ENCODE measurements at places on chromosomes 5 and 9.
A peak's percentile ranks its signal among the peaks of the same experiment; 100 is the strongest.

- no peak for DNase-seq
Observed at GRCh38 chr9:91359083-91359482, 2.6 kb downstream of the AUH start.

- DNase-seq: no peak
Observed at GRCh38 chr9:94935396-94935795, 208.9 kb downstream of the AOPEP start.

DNA sequence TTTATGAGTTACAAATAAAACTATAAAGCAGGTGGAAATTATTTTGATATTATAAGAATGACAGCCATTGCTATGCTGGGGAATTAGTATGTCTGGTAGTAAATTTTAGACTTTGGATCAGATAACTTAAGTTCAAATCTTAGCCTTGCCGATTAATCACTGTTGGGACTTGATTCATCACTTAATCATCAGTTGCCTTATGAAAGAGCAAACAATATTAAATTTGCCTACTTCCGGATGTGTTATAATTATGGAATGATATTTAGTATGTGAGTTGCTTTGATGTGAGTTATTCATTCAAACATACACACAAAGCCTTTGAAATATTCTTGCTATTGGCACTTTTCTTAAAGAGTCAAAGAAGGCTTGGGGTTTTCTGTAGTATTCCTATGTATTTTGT, 717.7 kb downstream of the BRINP1 start:
- DNase-seq: no peak

- DNase-seq: no peak
Observed at GRCh38 chr5:131672776-131673175, 37.7 kb upstream of the RAPGEF6 start.

DNA sequence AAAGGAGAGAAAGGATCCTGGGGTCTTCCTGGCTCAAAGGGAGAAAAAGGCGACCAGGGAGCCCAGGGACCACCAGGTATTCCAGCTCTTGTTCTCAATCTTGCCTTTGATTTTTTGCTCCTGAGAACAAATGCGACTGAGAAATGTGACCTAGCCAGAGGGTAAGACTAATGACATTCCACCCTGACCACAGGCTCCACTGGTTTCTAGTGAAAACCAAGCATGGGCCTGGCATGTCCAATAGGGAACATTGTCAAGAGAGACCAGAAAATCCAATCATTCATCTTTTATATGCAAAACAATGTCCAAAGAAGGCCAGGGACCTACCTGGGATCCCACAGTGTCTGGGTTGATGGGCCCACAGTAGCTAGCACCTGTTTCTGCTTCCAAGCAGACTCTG, 50.3 kb upstream of the TGFBR1 start:
- DNase-seq: peak; percentile 52

GRCh38 chr9:136225366-136225747, 20.3 kb downstream of the QSOX2 start:
- no peak for DNase-seq

DNA sequence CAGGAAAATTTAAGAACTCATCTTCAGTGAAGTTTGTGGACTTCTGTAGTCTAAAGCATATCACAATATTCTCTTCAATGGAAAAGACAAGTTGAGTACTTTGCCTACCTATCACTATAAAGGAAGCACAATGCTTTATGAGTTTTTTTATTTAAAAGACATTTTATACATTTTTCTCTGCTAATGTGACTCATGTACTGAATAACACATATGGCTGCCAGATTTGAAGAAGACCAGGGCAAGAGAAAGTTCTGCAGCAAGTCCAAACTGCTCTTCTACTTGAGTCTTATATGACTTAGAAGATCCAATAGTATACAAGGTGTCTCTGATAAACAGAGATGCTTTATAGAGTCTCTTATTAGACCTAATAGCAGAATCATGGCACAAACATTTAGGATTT, 978.4 kb downstream of the TLE4 start:
- no peak for DNase-seq

- no peak for DNase-seq
Observed at GRCh38 chr5:78500028-78500427, 139.6 kb downstream of the SCAMP1 start.

- no peak for DNase-seq
Observed at GRCh38 chr9:94906181-94906580, 179.7 kb downstream of the AOPEP start.

GRCh38 chr5:53167836-53168235, 58.3 kb upstream of the MOCS2 start:
- peak; percentile 9 for DNase-seq

GRCh38 chr5:148666353-148666752, 12.0 kb upstream of the HTR4 start:
- DNase-seq: peak; percentile 6

- no peak for DNase-seq
Observed at GRCh38 chr9:84827216-84827765, 157.8 kb downstream of the NTRK2 start.

DNA sequence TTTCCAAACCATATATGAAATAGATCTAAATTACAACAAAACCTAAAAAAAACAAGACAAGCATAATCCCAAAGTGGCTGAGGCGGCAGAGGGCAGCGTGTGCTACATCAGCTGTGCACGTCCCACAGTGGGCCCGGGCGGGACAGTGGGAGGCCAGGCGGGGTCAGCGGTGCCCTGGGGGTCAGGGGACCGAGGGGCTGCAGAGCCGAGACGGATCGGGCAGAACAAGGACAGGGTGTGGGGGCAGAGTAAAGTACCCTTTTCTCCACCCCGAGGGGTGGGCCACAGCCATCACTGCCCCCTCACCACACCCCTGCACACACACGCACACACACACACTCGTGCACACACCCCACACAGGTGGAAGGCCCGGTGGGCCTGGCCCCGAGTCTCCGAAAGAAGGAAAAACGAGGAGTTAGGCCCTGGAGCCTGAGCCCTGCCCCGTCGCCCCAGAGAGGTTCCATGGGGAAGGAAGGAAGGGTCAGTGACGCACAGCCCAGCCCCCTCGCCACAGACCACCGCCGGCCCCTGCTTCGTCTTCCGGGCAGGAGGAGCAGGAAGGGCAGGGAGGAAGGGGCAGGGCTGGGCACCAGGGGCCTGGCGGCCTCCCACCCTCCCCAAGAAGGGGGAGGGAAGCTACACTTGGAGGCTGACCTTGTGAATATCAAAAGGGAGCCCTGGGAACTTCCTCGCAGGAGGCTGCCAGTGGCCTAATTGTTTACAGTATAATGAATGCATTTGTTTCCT, 49.6 kb upstream of the UBAC1 start:
- no peak for DNase-seq

DNA sequence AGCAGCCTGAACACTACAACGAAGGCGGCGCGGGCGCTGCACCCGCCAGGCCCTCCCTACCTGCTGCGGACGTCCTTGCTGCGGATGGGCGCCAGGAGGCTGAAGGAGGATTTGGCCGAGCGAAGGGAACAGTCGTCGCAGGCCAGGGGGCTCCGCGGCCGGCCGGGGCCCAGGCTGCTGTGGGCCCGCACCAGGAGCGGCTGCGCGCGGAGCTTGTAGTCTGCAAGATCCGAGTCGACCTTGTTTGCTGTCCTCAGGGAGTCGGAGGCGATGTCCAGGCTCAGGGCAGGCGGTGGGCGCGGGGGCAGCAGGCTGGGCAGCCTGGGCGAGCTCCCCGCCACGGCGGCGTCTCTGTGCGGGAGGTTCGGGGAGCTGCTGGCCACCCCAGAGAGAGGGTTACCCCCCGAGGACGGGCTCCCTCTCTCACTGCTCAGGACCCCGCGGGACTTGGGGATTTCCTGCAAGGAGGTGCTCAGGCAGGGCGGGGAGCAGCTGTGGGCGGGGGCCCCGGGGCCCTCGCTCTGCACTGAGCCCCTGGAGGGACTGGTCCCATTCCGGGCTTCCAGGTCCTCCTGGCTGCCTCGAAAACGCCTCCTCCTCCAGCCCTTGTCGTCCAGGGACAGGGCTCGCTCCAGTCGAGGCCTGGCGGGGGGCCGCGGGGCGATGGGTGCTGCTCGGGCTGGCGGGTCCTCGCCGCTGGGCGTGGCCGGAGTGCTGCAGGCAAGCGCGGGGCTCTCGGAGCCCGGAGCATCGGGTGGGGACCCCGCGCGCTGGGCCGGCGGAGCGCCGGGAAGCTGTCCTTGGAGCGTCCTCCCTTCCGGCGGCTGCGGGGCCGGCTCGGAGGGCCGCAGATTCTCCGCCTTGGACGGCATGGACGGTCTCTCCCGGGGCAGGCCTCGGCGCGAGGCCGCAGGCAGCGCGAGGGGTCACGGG, 831 bp downstream of the INPP5E start:
- DNase-seq: peak; percentile 16

DNA sequence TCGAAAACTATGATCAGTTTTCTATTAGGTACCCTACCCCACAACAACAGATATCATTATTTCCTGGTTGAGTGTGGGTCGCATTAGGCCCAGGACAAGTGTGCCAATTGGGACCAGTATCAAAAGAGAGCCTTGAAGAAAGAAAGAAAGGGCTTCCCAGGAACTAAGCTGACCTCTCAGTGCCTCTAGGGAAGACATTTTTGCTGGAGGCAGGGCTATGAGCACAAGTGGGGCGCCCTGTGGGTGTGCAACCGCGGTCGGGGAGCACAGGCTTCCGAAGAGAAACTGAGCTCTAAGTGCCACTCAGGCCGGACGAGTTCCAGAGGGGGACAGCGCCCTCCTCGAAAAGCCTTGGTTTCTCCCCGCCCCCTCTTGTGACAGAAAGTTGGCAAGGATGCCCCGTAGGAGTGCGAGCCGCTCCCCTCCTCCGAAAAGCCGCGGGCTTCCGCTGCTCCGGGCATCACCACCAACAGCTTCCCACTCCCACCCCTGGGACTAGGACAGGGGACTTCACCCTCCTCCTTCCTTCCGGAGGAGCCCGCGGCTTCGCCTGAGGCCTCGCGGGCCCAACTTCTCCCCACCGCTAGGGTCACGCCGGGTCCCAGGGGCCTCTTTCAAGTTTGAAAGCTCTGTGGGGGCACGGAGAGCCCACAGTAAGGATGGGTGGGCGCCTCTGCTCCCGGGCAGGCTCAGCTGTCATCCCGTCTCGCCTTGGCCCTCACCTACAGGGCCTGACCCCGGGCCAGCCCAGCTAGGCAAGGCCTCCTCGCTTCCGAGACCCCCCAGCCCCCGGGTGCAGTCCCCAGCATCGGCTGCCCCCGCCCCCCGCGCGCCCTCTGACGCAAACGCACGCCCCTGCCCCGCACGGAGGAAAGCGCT, 2.0 kb downstream of the NR2F1-AS1 start:
- no peak for DNase-seq

- no peak for DNase-seq
Observed at GRCh38 chr5:9495121-9495520, 50.8 kb downstream of the SEMA5A start.

DNA sequence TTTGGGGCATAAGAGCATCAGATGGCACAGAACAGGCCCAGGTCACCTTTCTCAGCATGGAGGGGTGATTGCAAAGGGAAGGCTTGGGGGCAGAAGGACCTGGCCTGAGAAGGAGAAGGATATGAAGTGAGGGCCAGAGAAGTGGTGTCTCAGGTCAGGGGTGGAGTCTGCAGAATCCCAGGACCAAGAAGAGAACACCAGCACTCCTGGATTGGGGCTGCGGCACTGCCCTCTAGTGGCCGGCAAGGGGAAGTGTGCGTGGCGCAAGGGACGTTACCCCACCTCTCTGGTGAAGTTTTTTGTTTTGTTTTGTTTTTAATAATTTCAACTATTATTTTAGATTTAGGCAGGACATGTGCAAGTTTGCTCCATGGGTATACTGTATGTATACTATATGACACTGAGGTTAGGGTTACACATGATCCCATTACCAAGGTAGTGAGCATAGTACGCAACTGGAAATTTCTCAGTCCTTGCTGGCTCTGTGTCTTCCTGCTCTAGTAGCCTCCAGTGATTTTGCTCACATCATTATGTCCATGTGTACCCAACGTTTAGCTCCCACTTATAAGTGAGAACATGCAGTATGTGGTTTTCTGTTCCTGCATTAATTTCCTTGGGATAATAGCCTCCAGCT, 1548.6 kb downstream of the EFNA5 start:
- DNase-seq: peak; percentile 17

DNA sequence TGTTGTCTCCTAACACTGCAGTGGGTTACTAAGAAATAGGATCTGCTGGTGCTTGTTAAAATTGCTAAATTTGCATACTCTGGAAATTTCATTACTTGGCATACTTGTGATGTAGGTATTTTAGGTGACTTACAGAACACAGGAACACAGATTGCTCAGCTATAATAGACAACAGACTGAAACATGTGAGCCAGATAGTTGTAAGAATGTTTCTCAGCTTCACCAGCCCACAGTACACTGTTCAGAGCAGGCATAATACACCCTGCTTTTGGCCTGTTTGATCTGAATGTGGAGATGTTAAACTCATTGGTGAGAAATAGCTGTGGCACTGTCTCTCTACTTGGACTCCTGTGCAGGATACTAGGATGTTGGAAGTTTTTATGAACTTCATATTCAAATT, 275.7 kb downstream of the CSNK1G3 start:
- DNase-seq: no peak

DNA sequence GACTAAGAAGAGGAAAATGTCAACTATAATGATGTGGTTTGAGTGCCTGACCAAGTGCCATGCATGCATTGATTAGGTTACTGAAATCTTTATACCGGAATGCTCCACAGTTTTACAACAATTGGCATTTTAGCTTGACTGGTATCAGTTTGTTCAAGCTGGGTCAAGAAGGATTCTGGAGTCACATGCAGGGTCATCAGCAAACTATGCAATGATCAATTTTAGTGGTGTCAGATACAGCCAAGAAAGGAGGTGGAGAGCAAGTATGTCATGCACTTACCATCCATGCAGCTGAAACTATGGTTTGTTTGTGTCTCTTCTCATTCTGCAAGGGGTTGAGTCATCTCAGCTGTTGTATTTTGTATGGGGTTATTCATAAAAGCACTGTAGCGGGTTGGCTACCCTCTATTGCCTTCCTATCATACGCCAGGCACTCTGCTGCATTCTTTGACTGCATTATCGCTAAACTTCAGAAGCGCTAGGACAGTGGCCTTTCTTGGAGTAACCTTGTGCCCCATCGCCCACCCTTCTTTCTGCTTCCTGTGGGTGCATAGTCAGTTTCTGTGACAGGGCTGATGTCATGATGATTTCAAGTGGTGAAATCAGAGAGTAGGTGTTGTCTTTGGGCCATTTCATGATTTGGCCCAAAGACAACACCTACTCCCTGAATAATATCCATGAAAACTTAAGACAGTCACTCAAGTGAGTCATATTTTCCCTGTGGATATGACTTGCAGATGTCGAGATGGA, 145.4 kb downstream of the MTX3 start:
- peak; percentile 94 for DNase-seq

DNA sequence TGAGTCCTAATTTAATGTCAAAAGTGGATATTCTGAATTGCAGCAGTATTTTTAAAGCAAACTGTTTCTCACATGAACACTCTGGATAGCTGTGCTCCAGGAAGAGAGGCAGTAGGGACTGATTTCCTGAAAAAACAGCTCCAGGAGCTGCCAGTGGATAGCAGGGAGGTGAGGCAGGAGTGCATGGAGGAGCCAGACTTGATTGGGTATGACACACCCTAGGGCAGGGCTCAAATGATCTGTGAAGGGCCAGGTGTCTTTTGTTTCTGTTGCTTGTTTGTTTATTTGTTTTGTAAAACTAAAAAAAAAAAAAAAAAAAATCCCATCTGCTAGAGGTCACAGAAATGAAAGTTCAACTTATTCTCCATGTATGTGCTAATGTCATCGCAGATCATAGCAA, 83.4 kb downstream of the ADRB2 start:
- DNase-seq: no peak

GRCh38 chr5:151208481-151208914, 15.4 kb downstream of the CCDC69 start:
- no peak for DNase-seq

- DNase-seq: no peak
Observed at GRCh38 chr9:90787771-90788460, 13.7 kb upstream of the SYK start.

GRCh38 chr9:121439711-121440664, 59.7 kb downstream of the GGTA1 start:
- DNase-seq: peak; percentile 29

All from fibroblast of skin of right biceps (primary cell).